Activated T-helper 2 cell treated with anti-CD3 and anti-CD28 coated beads, Interferon-gamma antibody, Interleukin-2, Interleukin-4, amounts not matched to agents 10 μg/mL and 5 μg/mL and 100 μg/mL, durations not matched to agents 14 hours and 24 hours and 36 hours (primary cell): ENCODE measurements at places on chromosomes 5 and 9.
A peak's percentile ranks its signal among the peaks of the same experiment; 100 is the strongest.

DNA sequence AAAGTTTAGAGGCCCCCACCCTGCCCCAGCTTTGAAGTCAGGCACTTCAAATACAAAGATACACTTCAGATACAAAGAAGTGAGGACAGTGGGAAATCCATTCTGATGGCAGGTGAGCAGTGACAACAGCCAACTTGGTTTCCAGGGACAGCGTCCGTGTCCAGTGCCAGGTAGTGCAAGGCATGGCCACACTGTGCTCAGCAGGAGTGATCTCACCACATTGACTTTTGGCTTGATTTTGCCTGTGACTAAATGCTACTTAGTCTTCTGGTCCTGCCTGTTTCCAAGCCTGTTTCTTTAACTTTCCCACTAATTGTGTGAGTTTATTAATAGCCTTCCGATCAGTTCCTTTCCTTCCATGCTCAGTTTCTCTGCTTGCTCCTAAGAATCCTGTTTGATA, 72.6 kb upstream of the PALM2AKAP2 start:
- no peak for DNase-seq

DNA sequence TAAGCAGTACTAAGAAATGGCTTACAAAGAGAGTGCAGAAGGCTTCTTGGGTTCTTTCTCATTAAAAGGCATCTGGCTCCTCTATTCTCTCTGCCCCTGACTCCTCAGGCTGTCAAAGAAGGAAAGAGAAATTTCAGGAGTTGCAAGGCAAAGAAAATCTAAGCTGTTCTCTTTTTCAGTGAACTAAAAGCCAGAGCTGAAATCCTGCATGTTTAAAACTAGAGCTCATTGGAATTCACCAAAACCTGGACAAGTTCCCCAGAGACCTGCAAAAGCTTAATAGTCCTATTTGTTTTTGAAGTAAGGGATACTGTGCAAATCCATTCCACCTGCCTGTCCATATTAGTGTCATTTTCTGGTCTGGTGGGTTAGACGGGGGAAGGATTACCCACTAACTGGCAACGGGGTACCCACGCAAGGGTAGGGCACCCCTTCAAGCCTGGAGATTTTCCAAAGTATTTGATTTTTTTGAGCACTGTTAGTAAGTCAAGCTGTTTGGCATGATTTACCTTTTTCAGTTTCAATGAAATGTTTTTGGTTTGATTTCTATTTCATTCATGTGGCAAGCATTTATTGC, 179.3 kb downstream of the FSTL4 start:
- no peak for DNase-seq

DNA sequence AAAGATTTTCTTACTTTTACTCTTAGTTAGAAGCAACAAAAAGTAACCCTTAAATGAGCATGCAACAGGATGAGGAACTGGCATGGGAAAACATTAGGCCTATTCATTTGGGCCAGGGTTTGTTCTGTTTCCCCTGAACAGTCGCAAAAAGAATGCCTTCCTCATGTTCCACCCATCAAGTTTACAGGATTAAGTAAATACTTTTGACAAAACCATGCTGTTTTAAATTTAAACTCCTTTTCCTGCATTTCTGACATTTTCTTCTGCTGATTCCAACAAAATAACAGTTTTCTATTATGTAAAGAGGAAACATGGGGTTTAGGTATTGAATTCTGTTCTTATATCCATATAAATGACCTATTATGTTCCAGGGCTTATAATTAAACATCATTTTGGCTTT, 236.6 kb upstream of the ACTBL2 start:
- DNase-seq = no peak

- no peak for DNase-seq
These were observed 37.7 kb downstream of the IPO11 start for GRCh38 chr5:62450259-62450658.

DNA sequence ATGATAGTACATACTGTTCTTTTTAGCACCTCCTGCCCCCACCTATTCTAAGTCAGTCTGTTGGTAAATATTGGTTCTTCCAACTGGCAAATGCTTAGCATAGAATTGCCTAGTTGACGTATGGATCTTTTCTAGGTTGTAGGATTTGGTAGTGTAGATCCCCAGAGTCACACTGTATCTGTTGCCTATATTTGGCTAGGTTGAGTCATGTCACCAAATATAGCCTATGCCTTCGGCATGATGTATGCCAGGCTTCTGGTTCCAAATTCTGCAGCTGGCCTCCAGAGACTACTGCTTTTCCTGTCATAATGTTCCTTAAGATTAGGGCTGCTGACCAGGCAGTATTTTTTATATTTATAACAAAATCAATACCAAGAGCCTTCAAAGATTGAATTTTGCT, 38.2 kb downstream of the CPEB4 start:
- DNase-seq = no peak

DNA sequence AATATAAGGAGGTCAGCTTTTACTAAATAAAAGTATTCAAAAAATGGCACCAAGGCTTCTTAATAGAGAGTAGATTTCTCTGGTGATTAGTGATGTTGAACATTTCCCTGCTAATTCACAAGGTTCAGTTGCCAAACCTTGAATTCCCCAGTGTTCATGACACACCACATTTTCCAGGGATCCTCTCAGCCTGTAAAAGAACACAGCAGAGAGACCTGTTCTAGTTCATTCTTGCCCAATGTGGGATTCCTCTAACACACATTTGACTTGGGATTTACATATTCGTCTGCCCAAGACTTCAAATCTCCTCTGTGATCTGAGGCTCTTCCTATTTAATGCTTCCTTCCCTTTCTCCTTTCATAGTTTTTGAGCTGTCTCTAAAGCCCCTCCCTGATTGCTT, 273.2 kb upstream of the CDH9 start:
- DNase-seq = no peak

DNA sequence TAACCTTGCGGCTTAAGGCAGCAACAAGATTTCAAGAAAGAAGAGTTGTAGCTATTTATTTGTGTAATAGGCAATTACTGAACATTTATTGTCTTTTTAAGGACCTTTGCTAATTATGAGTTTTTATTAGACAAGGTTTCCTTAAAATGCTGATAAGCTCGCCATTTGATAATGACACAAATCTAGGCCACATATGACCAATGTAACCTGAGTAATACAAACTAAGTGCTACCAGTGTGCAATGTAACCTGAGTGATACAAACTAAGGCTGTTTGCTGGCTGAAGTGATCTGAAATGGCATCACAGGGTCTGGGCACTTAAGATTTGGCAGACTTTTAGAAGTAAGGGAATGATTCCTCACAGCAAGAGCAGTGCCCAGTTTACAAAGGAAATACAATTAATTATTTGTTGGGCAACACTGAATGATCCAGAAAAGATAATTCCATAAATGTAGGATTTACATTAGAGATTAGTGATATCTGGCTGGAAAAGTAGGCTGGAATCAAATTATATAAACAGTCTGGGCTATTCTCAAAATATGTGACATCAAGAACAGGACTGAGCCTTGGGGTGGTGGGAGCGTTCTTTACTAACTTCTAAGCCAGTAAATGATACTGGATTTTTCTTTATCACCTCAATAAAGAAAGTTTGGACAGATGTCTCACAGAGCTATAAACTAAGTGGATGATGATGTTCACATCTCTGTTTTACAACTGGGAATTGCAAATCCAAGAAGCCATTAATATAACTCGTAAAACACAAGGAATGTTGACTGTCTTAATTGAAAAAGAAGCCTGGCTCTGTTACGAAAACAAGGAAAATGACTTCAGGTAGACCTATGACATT, 54.8 kb downstream of the MRPS27 start:
- no peak for DNase-seq

- DNase-seq = no peak
These were observed 28.1 kb downstream of the FYB1 start for GRCh38 chr5:39191216-39191615.

GRCh38 chr5:111308951-111309350, 84.8 kb downstream of the CAMK4 start:
- DNase-seq = no peak

DNA sequence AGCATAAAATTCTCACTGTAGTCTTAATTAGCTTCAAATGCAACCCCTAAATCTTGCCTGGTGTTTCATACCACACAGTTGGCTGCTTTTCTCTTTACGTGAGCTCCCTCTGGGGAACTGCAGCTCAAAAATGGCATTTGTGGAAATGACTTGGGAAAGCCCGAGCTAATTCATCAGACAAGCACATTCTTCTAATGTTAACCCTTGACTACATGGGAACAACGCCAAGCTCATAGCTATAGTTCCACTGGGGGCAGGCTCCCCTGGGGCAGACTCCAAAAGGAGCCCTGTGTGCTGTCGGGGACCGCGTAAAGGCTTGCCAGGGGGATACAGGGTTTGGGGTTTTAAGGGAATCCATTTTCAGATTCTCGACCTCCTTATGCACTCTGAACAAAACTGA, 301.4 kb upstream of the DAP start:
- DNase-seq = no peak

DNA sequence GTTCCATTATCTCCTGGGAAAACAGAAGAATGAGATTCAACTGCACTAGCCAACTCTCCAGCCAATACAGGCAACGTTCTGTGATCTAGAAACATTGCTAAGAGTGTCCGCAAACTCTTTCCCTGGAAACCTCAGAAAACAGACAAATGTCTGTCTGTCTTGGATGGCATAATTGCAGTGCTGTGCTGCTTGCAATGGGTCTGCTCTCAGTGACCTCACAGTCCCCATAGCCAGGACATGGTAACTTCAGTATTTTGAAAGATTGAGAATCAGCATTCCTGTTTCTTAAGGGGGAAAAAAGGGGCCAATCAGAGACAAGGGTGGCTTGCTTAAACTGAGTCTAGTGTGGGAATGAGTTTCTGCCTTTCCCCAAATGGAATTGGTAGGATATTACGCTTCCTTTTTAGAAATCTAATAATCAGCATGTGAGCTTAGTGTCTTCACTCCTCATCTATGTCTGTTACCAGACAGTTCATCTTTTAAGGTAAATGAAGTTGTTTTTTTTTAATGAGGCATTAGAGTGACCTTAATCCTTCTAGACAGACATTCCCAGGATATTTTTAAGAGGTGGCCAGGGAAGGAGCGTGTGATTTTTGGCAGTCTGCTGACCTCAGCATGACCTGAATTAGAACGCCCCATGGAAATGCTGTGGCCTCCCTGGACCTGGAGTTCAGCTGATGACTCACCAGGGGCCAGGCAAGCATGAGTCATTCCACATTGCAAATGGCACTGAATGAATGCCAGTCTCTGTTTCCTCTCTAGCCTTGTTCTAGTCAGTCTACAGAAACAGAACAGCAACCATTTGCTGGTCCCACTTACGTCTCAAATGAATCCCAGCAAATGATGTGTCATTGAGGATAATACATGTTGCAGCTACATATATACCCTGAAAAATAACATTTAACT, 210.2 kb upstream of the ACTBL2 start:
- no peak for DNase-seq

- no peak for DNase-seq
These were observed 421.9 kb downstream of the HCN1 start for GRCh38 chr5:45274241-45274640.

DNA sequence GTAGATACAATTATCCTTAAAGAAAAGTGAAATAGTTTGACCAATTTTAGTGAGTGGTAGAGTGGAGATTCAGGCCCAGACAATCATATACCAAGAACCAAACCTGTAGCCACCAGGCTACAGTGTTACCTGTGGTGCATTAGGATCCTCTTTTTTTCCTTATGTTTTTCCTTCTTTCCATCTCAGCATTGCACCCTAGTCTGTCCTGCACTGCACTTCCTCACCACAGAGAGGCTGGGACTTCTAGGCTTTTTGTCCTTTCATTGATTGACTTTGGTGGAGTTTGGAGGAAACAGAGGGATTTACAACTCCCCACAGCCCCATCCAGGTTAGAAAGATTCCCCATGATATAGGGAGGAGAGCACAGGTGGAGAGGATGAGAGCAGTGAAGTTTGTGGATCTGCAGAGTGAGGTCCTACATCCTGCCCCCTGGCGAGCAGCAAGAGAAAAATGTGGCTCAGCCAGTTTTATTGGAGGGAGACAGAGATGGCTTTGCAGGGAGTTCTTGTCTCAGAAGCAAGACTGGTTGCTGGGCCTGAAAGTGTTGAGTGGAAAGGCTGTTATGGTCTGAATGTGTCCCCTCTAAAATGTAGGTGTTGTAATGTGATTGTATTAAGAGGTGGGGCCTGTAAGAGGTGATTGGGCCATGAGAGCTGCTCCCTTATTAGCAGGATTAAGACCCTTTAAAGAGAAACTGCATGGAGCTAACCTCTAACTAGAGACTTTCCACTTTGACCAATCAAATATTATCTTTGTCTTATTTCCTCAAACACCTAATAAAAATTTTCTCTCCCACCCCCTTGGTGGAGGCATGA, 36.2 kb downstream of the KIF4B start:
- no peak for DNase-seq

DNA sequence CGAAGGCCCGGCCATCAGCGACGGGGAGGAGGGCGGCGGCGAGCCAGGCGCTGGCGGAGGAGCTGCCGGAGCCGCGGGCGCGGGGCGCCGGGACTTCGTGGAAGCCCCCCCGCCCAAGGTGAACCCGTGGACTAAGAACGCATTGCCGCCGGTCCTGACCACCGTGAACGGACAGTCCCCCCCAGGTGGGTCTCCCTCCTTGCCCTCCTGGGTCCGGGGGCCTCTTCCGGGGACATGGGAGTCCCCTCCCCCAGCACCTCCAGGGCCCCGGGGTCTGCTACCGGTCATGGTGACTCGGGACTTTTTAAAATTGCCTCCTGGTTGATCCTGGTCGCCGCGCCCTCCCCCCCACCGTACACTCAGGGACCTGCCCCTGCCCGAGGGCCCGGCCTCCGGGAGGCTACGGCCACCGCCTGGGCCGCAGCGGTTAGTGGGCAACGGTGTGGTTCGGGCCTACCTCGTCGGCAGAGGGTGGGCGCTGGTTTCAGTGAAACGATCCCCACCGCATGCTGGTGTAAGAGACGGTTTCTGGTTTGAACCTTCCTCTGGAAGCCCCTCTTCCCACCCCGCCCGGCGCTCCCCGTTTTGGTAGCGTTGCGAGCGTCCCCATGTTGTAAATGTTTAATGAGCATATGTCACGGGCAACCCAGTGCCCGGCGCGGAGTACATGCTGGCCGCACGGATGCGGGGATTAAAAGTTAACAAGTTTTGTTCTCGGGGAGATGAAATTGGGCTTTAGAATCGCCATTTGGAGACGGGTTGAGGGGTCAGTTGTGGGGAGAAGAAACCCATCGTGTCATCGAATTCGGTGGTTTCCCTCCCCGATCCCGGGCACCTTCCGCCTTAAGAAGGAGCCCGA, 1.1 kb downstream of the LARP1 start:
- peak; percentile 24 for DNase-seq

- DNase-seq = no peak
These were observed 183.7 kb downstream of the ZNF462 start for GRCh38 chr9:107046692-107047091.

GRCh38 chr9:134557331-134557730, 84.3 kb upstream of the COL5A1 start:
- no peak for DNase-seq

- no peak for DNase-seq
These were observed 44.2 kb upstream of the NOTCH1 start for GRCh38 chr9:136589766-136590763.
